Activated CD4-positive, alpha-beta T cell treated with anti-CD3 and anti-CD28 coated beads, Interleukin-2, amount 50 U/mL, for 1 hour (primary cell): ENCODE measurements at places on chromosomes 16 and 17.

GRCh38 chr17:63240106-63240505, 206.0 kb downstream of the CYB561 start:
- DNase-seq = no peak

DNA sequence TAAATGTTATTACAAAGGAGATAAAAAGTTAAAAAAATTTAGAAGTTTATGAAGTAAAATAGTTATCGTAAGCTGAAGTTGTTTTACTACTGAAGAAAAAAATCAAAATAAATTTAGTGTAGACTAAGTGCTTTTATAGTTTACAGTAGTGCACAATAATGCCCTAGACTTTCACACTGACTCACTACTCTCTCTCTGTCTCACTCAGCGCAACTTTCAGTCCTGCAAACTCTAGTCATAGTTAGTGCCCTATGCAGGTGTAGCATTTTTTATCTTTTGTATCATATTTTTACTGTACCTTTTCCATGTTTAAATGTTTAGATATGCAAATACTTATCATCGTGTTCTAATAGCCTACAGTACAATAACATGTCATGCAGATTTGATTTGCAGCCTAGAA, 17.7 kb upstream of the TOM1L1 start:
- no peak for DNase-seq

- peak; percentile 91 for DNase-seq
Observed at GRCh38 chr17:2400877-2401425, at the start of gene MNT. MNT (minus strand) TSS chr17:2401060; CDS start chr17:2400712, 348 bp downstream.

DNA sequence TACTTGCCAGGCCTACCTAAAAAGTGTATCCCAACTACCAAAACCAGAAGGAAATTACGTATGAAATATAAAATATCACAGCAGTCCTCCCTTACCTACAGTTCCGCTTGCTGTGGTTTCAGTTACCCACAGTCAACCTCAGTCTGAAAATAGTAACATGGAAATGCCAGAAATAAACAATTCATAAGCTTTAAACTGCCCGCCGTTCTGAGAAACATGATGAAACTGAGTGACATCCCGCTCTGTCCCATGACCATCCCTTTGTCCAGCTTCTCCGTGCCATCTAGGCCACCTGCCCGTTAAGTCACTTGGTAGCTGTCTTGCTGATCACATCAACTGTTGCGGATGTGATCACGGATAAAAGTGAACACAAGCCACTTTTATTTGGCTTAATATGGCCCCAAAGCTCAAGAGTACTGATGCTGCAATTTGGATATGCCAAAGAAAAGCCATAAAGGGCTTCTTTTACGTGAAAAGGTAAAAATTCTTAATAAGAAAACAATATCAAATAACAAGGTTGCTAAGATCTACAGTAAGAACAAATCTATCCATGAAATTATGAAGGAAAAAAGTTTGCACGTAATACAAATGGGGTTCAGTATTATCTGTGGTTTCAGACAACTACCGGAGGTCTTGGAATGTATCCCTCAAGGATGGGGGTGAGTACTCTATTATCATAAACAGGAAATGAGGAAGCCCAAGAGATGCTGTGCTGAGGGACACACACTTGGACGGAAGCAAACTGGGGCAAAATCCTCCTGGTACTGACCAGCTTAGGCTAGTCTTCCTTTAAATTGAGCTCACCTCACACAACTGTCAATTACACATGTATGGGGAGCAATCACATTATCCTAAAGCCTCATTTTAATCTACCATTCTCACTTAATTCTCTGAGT, 8.2 kb downstream of the USP22 start:
- no peak for DNase-seq

GRCh38 chr17:42554250-42555121, 1.8 kb downstream of the HSD17B1 start:
- DNase-seq = peak; percentile 59

GRCh38 chr16:83581994-83582747, 225.6 kb upstream of the HSBP1 start:
- no peak for DNase-seq

DNA sequence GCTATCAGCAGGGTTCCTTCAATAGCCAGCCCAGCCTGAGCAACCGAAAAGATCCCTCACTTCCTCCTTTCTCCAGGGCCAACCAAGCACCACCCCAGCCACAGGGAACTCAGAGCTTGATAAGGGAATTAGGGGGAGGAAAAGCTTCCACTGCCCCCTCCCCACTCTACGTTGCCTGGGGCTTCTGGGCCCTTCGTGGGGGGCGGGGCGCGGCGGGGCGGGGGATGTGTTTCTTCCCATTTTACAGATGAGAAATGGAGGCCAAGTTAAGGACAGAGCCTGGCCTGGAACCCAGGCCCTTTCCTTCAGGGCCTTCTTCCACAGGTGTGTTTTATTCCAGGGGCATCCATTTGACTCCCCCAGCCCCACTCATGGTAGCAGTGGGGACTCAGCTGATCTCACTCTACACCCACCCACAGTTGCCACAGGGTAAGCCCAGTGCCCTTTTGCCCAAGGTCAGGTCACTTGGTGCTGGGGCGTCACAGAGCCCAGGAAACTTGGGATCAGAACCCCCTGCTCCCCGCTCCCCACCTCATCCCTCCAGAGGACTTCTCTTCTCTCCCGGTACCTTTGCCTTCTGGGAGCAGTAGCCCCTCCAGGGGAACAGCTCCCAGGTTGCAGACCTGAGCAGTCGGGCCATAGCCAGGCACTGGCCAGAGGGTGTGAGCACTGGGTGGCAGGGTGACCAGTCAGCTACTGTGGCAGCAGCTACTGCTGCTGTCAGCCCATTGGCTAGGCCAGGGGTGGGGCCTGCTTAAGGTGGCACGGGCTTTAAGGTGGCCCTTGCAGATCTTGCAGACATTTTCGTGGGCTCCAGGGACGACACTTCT, at the start of gene LDHD:
TSS of gene LDHD (minus strand) at position 700 of the 830 bp plus-strand sequence. CDS start at position 640, 60 bp downstream.
- no peak for DNase-seq

- no peak for DNase-seq
Observed at GRCh38 chr17:17840751-17841591, 4.2 kb upstream of the SREBF1 start.

DNA sequence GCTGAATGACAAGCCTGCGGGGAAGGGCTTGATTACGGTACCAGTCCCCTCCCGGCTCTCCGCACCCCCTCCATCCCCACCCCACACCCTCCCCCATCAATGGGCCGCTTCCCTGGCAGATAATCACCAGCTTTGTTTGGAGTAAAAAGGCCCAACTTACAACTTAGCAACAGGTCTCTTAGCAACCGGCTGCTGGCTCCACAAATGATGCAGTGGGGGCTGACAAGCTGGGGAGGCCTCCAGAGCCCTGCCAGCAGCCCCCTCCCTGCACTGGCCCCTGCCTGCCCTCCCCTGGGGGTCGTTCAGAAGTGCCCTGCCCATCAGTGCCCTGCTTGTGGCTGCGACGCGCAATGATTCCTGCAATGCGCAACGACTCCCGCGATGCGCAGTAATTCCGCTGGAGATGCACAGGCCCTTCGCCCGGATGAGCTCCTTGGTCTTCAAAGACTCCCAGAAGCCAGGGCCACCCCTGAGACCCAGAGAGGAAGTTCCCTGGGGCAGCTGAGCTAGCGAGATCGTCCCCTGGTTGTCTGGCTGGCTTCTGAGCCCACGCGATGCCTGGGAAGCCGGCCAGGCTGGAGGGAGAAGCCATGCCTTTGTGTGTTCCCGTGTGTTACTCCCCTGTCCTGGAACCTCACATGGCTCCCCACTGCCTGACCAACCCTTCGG, 23.3 kb downstream of the CPNE2 start:
- no peak for DNase-seq

- DNase-seq = no peak
Observed at GRCh38 chr16:49482690-49483089, 109.1 kb downstream of the C16orf78 start.

- no peak for DNase-seq
Observed at GRCh38 chr17:68613739-68614298, 12.7 kb upstream of the FAM20A start.

DNA sequence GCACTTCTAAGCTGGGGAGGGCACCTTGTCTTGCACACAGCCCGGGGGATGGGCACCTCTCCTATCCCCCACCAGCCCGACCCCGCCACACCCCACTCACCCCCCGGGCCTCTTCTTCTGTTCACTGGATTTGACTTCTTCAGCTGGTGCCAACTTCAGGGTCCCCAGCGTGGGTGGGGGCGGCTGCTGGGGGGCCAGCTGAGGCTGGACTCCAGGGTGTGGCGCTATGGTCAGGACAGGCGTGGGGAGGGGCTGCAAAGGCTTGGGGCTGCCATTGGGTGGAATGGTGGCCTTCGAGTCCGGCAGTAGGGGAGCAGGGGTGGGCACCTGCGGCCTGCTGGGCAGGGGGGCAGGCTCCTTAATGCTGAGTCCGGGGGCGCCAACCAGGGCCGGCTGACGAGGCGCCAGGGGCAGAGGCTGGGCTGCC, 6.1 kb downstream of the MNT start:
- DNase-seq = no peak

DNA sequence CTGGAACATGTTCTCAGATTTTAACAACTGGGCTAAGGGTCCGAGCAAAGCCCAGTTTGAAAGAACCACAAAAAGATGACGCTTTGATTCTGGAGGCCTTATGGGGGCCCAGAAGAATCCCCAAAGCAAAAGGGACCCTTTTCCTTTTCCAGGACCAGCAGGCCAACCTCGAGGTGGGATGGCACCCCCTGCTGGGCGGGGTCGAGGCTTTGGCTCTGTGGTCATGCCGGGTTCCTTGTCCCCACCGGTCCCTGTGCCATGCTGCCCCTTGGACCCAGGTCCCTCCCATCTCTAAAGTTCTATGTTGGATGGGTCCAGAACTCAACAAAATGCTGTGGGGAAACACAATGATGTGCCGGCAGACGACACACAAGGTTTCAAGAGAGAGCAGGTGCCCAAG, 30.9 kb downstream of the TMEM204 start:
- no peak for DNase-seq
